ENCODE measurements at places on chromosomes 7 and 10. TPM values are rescaled to one million over a fixed set of nuclear protein-coding genes. Genes with fewer than 3 reads are reported as not detected.

GRCh38 chr7:107023522-107024151, 20.9 kb upstream of the PRKAR2B start:
- peaks cover 9% of the 10 kb centered on the region for H3K4me1 ChIP-seq
- no peak overlapping the region for H3K4me3 ChIP-seq
- peak overlapping the region; percentile 78 for H3K27ac ChIP-seq
- H3K36me3 ChIP-seq = no peaks in the 10 kb centered on the region
- H3K27me3 ChIP-seq = no peaks in the 10 kb centered on the region

Gene MEIG1
- 1.6 TPM for total RNA-seq

- no peak for DNase-seq
- no peak overlapping the region for H3K27ac ChIP-seq
- H3K4me3 ChIP-seq = no peak overlapping the region
- H3K36me3 ChIP-seq = no peaks in the 10 kb centered on the region
Observed at GRCh38 chr7:22627136-22627535, 99.9 kb upstream of the IL6 start.

DNA sequence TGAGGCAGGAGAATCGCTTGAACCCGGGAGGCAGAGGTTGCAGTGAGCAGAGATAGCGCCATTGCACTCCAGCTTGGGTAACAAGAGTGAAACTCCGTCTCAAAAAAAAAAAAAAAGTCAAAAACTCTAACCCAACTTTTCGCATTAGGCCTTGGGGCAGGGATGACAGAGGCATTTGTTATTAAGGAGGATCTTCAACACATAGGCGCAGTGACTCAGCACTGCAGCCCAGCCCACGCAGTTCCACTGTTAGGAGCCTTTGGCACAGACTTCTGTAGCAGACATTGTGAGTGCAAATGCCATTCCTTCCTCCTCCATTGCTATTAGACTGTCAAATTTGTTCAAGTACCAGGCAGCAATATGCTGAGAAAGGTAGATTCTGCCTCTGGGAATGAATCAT, 43.1 kb upstream of the KLHL7 start:
- DNase-seq = no peak
- H3K4me3 ChIP-seq = no peak overlapping the region
- no peak overlapping the region for H3K27ac ChIP-seq

Gene MRPS33
- 48.6 TPM for total RNA-seq

DNA sequence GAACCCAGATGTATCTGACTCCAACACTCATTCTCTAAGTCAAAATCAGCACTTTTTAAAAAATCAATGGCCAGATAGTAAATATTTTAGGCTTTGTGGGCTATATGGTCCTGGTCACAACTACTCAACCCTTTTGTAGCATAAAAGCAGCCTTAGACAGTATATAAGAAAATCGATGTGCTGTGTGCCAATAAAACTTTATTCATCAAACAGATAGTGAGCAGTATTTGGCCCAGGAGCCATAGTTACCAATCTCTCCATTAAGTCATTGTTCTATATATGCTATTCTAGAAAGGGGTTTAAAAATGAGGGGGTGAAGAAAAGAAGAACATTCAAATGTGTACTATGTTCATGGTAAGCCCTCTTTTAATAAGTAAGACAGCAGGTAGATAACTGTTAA, 18.5 kb upstream of the GPAM start:
- H3K4me1 ChIP-seq = no peaks in the 10 kb centered on the region
- no peak overlapping the region for H3K4me3 ChIP-seq
- no peak for DNase-seq
- H3K27ac ChIP-seq = no peak overlapping the region
- no peaks in the 10 kb centered on the region for H3K27me3 ChIP-seq

Gene AEBP1
- 70.5 TPM for total RNA-seq

Gene PROSER2
- 7.5 TPM for total RNA-seq

GRCh38 chr7:149670288-149670687, 103.1 kb downstream of the ZNF467 start:
- no peaks in the 10 kb centered on the region for H3K36me3 ChIP-seq
- H3K4me1 ChIP-seq = no peaks in the 10 kb centered on the region
- no peak overlapping the region for H3K4me3 ChIP-seq
- peaks cover 57% of the 10 kb centered on the region for H3K27me3 ChIP-seq
- H3K27ac ChIP-seq = no peak overlapping the region
- no peak for DNase-seq

DNA sequence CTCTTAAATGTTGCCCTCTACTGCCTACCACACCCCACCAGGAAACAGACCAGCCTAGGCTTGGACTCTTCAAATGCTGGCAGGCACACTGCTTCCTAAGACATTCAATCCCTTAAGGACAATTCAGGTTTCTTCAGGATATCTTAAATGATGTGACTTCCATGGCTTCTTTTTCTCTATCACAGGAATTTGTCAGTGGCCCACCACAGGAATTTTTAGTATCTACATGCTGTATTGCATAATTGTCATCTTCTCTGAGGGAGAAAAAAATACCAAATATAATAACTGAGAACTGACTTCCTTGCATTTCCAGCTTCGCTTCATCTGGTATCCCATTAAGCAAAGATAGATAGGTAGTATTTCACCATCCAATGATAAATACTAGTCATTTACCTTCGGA, 129.3 kb downstream of the WNT2 start:
- H3K27me3 ChIP-seq = no peaks in the 10 kb centered on the region
- no peak overlapping the region for H3K27ac ChIP-seq
- H3K4me1 ChIP-seq = peaks cover 4% of the 10 kb centered on the region
- no peak overlapping the region for H3K4me3 ChIP-seq
